Esophagus squamous epithelium (tissue), 5 donors: ENCODE measurements at places on chromosomes 7 and 10.

DNA sequence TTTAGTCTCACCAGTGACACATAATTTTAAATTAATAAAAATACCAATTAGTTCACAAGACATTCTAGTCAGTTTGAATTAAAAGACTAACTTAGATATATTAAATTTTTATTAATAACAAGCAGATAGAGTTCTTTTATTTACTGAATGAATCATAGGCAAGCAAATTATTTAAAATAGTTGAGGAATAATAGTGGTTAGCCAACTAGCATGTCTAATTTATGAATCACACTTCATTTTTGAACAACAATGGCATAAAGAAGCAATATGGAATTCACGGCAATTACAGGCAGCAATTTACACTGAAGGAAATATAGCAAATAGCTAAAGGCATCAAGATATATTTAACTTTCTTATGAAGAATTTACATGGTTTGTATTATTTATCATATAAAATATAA lies 187.0 kb upstream of the SLC26A5 start:
- DNase-seq: no peak

GRCh38 chr10:54131833-54132232 lies 669.2 kb downstream of the PCDH15 start:
- DNase-seq: no peak

- no peak for DNase-seq
Observed at GRCh38 chr7:81482600-81483186, 287.2 kb downstream of the HGF start.

GRCh38 chr10:24958721-24959381 lies 6.4 kb upstream of the PRTFDC1 start:
- DNase-seq: no peak

- DNase-seq: no peak
Observed at GRCh38 chr7:95481271-95482165, 4.2 kb upstream of the ASB4 start.

DNA sequence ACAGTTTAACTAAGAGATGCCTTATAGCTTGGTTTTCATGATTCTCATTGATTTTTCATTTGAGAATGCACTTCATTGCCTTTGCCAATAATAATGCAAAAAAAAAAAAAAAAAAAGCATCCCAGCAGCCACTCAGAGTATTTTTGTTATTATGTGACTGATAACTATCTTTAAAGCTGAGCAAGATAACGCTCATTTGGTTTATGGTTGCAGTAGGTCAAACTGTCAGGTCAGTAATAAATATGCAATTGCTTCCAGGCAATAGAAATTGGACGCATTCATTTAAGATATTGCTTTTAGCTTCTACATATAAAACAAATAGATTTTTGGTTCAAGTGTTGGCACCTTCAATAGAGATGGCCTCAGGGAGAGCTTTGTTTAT lies 215.1 kb downstream of the PRPF18 start:
- DNase-seq: no peak

- no peak for DNase-seq
Observed at GRCh38 chr7:47153576-47153975, 428.3 kb downstream of the TNS3 start.

DNA sequence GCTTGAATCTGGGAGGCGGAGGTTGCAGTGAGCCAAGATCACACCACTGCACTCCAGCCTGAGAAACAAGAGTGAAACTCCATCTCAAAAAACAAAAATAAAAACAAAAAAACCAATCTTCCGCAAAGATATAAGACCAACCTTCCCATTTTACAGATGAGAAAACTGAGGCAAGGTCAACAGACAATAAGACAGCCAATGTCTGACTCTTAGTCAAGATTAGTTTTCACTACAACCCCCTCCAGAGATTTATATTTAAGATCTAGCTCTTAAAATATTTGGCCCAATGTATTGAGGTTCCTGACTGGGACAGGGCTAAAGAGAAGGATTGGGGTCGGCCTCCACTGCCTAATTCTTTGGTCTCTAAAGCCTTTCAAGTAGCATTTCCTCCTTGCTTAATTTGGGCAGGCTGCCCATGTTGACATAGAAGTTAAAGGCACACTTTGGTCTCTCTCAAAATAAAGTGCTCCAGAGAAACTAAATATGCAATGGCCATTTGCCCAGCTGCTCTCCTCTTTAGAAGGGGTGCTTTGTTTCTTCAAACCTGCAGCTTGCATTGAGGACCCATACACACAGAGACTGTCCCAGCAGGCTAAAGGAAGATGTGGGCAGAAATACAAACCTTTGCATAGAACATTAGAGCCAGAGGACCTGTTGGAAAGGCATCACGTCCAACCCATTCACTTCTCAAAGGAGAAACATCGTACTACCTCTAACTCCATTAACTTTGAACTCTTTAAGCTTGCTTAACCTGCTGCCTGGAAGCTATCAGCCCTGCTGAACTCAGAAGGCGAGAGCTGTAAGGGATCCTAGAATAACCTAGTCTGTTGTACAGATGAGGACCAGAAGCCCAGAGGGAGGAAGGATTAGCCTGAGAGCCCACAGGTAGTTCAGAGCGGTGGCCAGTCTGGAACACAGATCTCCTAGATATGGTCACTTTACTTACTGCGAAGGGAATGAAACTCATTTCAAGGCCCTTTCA lies 3.9 kb downstream of the TECTB start:
- no peak for DNase-seq

- DNase-seq: no peak
Observed at GRCh38 chr10:73634421-73634820, 6.9 kb downstream of the MYOZ1 start.

- DNase-seq: no peak
Observed at GRCh38 chr7:101164071-101164840, 1.1 kb downstream of the VGF start.

- no peak for DNase-seq
Observed at GRCh38 chr10:32293581-32293980, 53.4 kb downstream of the EPC1 start.

- no peak for DNase-seq
Observed at GRCh38 chr7:3238525-3239210, 62.4 kb upstream of the SDK1 start.

- no peak for DNase-seq
Observed at GRCh38 chr10:57260175-57260574, 899.1 kb upstream of the ZWINT start.

GRCh38 chr7:137937202-137937560 lies 64.7 kb downstream of the CREB3L2 start:
- DNase-seq: no peak

DNA sequence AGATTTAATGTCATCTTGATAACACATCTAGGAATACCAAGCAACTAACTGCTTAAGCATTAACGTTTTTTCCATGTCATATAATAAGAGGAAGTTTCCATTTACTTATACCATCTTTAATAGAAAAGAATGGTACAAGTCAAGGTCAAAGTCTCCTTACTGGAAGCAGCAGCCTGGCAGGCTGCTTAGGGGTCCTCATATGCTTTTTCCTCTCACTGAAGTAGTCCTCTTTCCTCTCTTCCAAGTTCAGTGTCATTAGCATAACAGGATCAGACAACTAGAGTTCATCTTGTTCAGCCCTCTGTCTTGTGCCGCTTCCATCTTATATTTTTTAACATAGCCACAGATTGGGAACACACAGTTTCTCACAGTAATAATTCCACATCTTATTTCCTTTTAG lies 405.7 kb downstream of the GFRA1 start:
- no peak for DNase-seq

- DNase-seq: no peak
Observed at GRCh38 chr7:95700917-95701316, 71.4 kb upstream of the DYNC1I1 start.

DNA sequence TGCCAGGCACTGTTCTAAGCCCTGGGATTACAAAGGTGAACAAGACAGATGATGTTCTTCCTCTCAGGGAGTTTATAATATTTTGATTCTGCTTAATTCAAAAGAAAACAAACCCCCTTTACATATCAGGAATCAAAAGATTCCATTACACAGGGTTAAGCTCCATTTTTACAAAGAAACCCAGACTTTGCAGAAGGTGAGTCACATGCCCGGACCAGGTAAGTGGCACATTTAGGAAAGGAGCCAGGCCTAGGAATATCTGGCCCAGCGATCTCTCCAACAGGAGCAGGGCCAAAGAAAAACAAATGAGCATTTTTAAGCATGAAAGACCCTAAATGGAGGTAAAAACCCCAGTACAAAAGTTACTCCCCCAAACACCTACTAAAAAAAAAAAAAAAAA lies 1.1 kb downstream of the STN1 start:
- no peak for DNase-seq

- DNase-seq: no peak
Observed at GRCh38 chr10:63421591-63421990, 44.2 kb downstream of the JMJD1C start.

DNA sequence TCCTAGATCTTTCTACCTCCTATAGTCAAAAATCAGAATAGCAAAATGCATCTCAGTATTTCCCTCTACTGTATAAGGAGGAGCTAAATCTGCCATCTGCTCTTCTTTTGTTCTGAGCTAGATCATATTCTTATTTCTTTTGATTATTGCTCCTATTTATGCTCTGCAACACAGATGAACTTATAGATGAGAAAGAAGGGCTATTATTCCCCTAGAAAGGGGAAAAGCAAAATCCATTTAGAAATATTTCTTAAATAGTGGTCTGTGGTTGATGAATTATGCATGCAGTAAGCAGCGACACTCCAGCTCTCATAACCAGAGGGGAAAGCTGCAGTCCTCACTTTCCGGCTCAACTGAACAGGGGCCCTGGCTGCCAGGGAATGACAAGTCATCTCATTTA lies 207.3 kb upstream of the SORCS1 start:
- no peak for DNase-seq

- no peak for DNase-seq
Observed at GRCh38 chr7:82406937-82407336, 36.6 kb downstream of the CACNA2D1 start.

DNA sequence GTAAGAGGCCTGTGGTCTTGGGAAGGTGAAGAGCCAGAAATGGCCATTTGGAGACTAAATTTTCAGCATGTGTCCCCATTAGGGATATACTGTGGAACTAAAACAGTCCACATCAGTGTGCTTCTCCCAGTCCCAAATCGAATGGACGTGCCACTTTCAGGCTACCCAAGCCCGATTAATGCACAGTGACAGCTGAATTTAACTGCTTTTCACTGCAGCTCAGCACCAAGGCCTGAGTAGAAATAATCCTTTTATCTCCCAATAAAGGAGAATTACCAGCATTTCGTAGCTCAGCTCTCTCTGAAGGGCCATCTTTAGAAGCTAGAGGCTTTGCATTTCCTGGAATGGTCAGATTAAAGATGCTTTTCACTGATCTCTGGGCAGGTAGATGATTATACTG lies 183.3 kb downstream of the NPSR1 start:
- no peak for DNase-seq

DNA sequence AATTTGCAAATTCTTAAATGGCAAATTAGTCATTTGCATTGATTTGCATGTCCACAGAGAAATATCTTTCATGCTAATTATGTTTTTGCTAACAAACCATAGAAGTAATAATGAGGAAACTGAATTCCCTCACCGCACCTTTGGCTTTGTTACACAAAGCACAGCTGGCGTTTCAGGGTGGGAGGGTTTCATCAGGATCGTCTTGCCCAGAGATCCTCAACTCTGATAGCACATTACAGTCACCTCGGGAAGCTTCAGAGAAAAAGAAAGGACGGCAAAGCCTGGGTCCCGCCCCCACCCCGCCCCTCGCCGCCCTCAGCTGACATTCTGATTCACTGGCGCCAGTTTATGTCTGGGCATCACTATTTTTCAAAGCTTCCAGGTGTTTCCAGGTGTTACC lies 119.4 kb downstream of the PTPRN2 start:
- DNase-seq: no peak

DNA sequence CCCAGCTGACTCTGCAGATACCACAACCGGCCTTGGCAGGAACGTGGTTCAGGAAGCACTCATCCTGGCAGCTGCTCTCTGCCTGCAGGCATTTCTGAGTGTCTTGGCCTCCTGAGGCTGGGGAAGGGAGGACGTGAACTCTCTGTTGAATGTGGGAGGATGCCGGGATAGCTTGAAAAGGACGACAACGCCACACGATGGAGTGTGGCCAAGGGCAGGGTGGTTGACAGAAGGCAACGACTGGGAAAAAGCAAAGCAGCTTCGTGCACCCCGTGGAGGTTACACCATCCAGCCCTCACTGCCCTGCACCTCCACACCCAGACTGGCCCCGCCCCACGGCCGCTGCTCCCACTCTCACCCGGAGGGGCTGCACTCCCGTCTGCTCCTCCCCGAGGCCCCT lies 466.1 kb upstream of the FOXK1 start:
- no peak for DNase-seq

- no peak for DNase-seq
Observed at GRCh38 chr10:82245157-82245556, 370.2 kb downstream of the NRG3 start.

DNA sequence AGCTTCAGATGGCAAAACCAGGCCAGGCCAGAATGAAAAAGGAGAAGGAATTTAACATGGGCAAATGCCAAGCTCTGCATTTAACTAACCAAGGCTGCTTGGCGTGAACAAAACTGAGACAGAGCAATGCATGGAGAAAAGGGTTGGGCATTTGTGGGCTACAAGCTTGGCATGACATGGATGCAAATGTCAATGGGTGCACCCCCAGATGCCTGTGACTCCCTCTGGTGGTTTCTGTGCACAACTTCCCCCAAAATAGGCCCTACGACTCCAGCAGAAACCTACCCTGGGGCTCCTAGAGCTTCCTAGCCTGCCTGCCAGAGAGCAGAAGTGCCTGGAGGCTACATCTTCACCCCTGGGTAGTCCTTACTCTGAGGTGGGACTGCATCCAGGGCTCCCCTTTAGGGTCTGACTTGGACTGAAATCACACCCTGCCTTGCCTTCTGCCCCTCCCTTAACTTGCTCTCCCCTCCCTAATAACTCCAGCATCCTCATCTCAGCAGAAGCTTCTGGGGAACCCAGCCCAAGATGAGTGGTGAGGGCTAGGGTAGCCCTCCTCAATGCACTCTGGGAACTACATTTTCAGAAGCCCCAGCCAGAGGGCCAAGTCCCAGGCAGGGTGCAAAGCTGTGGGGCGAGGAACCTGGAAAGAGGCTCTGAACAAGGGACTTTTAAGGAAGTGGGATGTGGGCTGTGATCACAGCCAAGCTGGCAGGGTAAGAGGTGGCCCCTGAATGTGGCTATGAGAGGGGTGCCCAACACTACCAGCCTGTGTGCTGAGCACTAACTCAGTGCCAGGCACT lies 11.3 kb downstream of the GPRIN2 start:
- no peak for DNase-seq

DNA sequence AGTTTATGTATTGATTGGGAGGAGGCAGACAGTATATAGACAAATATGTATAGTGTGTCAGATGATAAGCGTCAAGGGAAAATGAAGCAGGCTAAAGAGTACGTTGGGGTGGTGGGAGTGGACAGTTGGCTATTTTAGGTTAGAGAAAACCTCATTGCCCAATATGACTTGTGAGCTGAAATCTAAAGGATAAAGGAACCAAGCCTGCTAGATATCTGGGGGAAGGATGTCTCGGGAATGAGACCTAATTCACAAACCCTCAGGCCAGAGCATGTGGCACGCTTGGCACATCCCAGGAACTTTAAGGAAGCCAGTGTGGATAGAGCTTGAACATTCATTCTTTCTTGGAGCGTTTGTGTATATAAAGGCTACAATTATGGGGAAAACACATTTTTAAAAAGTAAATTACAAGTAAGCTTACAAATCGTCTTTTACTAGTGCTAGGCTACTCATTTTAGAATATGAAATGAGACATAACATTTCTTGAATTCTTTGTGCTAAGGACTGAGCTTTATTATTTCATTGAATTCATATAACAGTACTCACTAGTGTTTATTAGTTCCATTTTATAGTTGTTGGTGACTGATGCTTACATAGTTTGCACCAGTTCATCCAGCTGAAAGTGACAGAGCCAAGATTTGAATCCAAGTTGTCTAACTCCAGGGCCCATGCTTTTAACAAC lies 9.7 kb downstream of the FHIP2A start:
- no peak for DNase-seq
